ENCODE measurements at places on chromosomes 2 and 18. TPM values are rescaled to one million over a fixed set of nuclear protein-coding genes. Genes with fewer than 3 reads are reported as not detected.

- DNase-seq, result no peak
- no peaks in the 10 kb centered on the region for H3K27me3 ChIP-seq
- peak overlapping the region; percentile 85 for H3K4me3 ChIP-seq
- H3K36me3 ChIP-seq, result no peaks in the 10 kb centered on the region
These were observed 1.0 kb upstream of the PEX13 start for GRCh38 chr2:61016392-61017002.

DNA sequence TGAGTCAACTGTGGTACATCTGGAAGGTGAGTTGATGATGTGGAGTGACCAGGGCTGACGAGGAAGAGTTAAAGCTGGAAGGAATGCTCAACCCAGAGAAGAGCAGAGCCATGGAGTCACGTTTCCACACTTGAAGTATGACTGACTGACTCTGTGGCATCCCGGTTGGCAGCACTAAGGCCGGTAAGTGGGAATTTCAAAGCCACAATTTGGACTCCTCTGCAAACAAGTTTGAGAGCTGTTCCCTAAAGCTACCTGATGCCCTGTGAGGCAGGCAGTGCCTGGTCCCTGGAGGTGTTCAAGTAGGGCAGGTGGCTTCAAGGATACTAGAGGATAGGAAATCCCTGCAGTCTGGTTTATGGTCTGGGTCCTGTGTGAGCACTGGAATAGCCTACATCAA is 69.3 kb upstream of the ITGB6 start:
- peaks cover 4% of the 10 kb centered on the region for H3K4me1 ChIP-seq
- H3K27me3 ChIP-seq, result no peaks in the 10 kb centered on the region
- DNase-seq, result no peak
- peak overlapping the region; percentile 77 for H3K27ac ChIP-seq
- no peaks in the 10 kb centered on the region for H3K36me3 ChIP-seq
- peak overlapping the region; percentile 40 for H3K4me3 ChIP-seq

GRCh38 chr2:133755480-133756300 is 187.4 kb upstream of the NCKAP5 start:
- no peaks in the 10 kb centered on the region for H3K27me3 ChIP-seq
- DNase-seq, result no peak
- H3K27ac ChIP-seq, result no peak overlapping the region
- H3K36me3 ChIP-seq, result no peaks in the 10 kb centered on the region
- H3K4me1 ChIP-seq, result no peaks in the 10 kb centered on the region

- H3K4me1 ChIP-seq, result no peaks in the 10 kb centered on the region
- no peak overlapping the region for H3K27ac ChIP-seq
- H3K27me3 ChIP-seq, result no peaks in the 10 kb centered on the region
- peak; percentile 67 for DNase-seq
- no peaks in the 10 kb centered on the region for H3K36me3 ChIP-seq
These were observed 10.9 kb downstream of the MEP1B start for GRCh38 chr18:32200766-32201165.

- no peak for DNase-seq
These were observed 78.2 kb downstream of the FBXO15 start for GRCh38 chr18:74069178-74070050.

DNA sequence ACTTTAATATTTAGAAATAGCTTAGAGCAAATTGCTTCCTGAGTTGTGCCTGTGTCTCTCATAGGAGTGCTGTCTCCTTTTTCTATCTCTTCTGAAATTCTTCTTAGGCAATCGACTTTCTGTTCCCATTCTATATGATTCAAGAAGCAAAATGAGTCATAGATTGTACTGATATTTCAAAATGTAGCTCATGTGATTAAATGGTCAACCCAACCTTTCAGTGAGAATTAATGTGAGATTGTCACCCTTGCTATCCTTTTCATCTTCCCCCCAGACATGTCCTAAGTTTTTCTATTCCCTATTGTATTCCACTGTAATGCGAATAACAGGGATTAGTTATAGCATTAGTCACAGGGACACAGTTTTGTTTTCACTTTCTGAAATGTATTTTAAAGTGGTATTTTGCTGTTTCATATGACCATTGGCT is 413.6 kb downstream of the THSD7B start:
- no peaks in the 10 kb centered on the region for H3K27me3 ChIP-seq
- H3K4me1 ChIP-seq, result no peaks in the 10 kb centered on the region
- no peak for DNase-seq
- no peak overlapping the region for H3K27ac ChIP-seq
- H3K4me3 ChIP-seq, result no peak overlapping the region

DNA sequence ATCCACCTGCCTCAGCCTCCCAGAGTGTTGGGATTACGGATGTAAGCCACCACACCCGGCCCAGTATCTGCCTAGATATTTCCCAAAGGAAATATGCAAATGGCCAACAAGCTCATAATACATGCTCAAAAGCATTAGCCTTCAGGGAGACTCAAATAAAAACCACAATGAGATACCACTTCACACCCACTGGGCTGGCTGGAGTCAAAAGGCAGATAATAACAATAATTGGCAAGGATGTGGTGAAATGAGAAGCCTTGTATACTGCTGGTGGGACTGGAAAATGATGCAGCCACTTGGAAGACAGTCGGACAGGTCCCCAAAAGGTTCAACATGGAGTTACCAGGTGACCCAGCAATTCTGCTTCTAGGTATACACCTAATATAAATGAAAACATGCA is 20.5 kb upstream of the ZNF516 start:
- DNase-seq, result no peak
- H3K4me1 ChIP-seq, result no peaks in the 10 kb centered on the region
- no peak overlapping the region for H3K27ac ChIP-seq
- H3K36me3 ChIP-seq, result no peaks in the 10 kb centered on the region
- no peak overlapping the region for H3K4me3 ChIP-seq
- H3K27me3 ChIP-seq, result no peaks in the 10 kb centered on the region

Gene PDE1A
- 1.7 TPM for total RNA-seq

Measured in colonic mucosa (tissue), 4 donors.